ENCODE measurements at places on chromosomes 12 and 14.

DNA sequence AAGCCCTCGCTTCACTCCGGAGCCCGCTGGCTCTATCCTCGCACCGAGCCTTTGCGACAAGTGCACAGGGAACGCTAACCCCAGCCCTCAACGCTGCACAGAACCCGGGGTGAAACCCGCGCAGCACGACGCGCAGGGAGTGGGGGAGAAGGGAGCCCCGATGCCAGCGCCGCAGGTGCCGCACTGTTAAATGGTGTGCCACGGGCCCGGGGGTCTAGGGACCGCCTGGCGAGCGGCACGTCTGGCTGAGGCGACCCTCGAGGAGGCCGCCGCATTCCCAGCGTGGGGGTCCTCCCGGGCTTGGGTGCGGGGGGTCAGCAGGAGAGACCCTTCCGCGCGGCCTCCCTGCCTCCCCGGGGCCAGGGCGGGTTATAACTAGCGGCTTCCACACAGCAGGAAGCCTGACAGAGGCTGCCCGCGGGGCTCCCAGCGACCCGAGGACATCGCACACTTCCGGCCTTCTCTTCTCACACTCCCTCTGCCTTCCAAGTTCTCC is 23.8 kb upstream of the LRTM2 start:
- peak; percentile 57 for DNase-seq

DNA sequence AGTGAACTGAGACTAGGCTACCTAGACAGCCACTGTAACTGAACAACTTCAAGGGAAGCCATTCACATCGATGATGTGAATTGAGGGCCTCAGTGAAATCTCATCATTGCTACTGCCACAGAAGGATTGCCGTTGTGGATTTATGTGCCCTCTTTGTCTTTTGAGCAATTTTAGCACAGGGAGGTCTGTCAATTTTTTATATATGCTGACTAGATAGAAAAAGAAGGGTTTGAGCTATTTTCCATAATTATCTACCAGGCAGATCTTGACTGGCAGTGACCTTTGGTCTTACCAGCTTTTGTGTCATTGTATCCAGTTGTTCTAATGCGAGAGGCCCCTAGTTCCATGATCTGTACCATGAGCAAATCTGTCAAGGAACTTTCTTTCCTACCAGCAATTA is 179.4 kb downstream of the ERC1 start:
- no peak for DNase-seq

DNA sequence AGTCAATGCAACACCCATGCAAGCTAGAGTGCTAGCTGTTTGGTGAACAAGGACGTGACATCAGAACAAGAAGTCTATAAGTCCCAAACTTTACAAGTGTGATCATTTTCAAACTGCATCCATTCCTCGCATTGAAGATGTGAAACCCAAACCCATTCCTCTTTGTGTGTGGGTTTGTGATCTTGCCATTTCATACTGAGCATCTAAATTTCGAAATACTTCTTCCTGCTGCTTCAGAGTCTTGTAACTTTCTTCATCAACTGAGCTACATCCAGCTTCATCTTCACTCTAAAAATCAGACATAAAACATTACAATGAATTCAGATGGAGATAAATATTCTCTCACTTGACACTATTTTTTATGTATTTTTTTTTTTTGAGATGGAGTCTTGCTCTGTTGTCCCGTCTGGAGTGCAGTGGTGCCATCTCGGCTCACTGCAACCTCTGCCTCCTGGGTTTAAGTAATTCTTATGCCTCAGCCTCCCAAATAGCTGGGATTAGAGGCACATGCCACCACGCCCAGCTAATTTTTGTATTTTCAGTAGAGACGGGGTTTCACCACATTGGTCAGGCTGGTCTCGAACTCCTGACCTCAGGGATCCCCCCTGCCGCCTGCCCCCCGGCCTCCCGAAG is 4.8 kb upstream of the ZCCHC8 start:
- DNase-seq = no peak

DNA sequence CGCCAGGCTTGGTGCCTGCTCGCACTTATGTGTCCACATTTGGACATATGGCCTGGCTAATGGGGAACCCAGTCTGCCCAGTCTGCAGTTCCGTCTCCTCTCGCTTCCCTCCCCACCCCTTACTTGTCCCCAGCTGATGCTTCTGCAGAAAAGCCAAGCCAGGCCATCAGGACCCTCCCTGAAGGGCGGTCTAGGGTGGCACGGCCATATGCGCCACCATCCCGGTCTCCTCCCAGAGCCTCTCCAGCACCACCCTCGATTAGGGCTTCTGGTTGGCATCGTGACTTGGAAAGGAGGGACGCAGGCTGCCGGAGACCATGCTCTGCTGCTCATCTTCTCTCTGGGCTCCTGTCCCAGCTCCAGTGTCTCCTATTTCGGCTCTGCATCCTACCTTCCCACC is 54.6 kb downstream of the CALM1 start:
- no peak for DNase-seq

GRCh38 chr12:5745251-5745888 is 199.7 kb downstream of the ANO2 start:
- peak; percentile 68 for DNase-seq

- DNase-seq = no peak
Observed at GRCh38 chr14:93200553-93200952, 6.3 kb downstream of the GON7 start.

DNA sequence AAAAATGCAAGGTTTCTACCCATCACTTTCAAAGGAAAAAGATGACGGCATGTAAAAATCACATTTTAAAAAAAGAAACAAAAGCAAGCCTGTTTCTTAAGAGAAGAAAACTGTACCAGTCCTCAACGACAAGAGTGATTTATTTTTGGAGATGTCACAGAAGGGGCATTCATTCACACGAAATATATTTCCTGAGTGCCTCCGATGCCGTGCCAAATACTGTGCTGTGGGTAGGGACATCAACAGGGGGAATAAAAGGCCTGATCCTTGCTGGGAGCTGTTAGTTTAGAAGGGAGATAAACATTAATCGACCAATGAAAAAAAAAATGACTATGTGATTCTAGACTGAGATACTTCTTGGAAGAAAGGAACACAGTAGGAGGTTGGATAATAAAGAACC is 297.5 kb upstream of the SOX5 start:
- no peak for DNase-seq
